ENCODE measurements at places on chromosomes 6 and 20.

- DNase-seq, result no peak
Measured at GRCh38 chr20:44033873-44034272, 119.2 kb downstream of the TOX2 start.

DNA sequence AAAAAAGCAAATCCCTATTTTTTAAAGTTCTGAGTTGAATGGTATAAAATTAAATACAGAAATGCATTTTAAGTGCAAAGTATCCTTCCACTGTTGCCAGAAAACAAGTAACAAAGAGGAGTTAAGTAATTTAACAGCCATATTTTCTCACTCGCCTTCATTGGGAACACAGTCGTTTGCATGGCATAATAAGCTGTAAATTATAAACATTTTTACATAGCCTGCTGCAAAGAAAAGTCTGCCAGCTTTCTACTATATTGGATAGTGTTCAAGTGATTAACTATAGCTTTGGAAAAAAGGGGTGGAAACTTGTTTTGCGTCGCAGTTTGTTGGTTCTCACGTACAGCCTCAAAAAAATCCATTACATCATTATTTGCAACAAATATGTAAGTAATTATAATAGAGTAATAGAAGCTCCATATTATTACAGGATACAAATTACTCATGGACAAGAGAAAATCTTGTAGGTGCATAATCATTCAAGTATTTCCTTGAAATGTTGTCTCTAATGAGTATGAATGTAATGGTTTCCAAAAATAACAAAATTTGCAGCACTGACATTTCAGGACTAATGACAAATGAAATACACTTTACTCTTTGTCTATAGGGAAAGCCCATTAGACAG lies 139.3 kb downstream of the PDSS2 start:
- DNase-seq, result no peak

GRCh38 chr20:642398-643174 lies 10.4 kb downstream of the SRXN1 start:
- DNase-seq, result no peak

DNA sequence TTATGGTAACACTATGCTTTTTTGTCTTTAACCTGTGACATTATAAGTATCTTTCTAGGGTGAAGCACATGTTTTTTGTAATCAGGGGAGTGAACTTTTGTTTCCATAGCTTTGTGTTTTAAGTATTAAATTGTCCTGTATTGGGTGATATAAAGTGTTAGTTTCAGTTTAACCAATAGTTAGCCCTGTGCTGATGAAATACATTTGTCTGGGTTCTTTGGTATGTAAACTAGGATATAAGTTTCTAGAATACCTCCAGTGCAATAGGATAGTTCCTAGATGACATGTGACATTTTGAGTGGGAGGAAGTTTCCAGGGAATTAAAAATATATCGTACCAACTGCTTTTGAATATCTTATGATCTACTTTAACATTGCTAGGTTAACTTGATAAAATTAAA lies 611.0 kb upstream of the MARCKS start:
- DNase-seq, result no peak

GRCh38 chr20:62539198-62540045 lies 63.6 kb upstream of the GATA5 start:
- no peak for DNase-seq
